ENCODE measurements at places on chromosomes 11 and 22. TPM values are rescaled to one million over a fixed set of nuclear protein-coding genes. Genes with fewer than 3 reads are reported as not detected.

RRP7A gene
- 25.5 TPM for total RNA-seq

TEX54 gene
- not detected for total RNA-seq

KRTAP5-2 gene
- not detected for total RNA-seq

KCNC1 gene
- total RNA-seq = 0.05 TPM

NELL1 gene
- not detected for total RNA-seq

CBL gene
- 13.4 TPM for total RNA-seq

TRIM6 gene
- total RNA-seq = 0.46 TPM

P4HA3 gene
- total RNA-seq = 0.54 TPM

CABP4 gene
- total RNA-seq = 0.11 TPM

CALCB gene
- not detected for total RNA-seq
